ENCODE measurements at places on chromosomes 5 and 9.

DNA sequence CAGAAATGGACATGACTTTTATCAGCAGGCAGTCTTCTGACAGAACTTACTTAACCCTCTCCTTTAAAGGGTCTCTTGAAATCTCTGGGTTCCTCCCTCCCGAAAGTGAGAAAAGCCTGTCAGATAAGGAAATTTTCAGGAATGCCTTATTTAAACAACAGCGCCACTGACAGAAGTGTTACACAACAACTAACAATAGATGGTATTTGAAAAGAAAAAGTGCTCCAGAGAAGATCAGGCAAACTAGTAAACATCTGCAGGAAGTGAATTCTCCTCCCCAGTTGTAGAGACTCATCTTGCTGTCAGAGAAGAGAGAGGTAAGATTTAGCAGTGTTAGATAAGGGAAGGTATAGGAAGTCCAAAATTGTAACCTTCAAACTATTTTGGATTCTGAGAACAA lies 107.2 kb upstream of the NFIL3 start:
- DNase-seq = no peak

GRCh38 chr5:124043456-124043855 lies 531.5 kb downstream of the CSNK1G3 start:
- DNase-seq = no peak

DNA sequence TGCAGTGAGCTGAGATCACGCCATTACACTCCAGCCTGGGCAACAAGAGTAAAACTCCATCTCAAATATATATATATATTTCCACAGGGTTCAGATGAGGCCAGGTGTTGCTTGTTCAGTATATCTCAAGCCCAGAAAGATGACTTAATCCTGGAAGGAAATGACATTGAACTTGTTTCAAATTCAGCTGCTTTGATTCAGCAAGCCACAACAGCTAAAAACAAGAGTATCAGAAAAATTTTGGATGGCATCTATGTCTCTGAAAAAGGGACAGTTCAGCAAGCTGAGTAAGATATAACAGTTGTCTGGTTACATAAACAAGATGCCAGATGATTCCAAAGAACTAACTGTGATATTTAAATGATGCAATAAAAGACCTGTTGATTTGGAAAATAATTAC lies 352.0 kb downstream of the KCTD16 start:
- no peak for DNase-seq

DNA sequence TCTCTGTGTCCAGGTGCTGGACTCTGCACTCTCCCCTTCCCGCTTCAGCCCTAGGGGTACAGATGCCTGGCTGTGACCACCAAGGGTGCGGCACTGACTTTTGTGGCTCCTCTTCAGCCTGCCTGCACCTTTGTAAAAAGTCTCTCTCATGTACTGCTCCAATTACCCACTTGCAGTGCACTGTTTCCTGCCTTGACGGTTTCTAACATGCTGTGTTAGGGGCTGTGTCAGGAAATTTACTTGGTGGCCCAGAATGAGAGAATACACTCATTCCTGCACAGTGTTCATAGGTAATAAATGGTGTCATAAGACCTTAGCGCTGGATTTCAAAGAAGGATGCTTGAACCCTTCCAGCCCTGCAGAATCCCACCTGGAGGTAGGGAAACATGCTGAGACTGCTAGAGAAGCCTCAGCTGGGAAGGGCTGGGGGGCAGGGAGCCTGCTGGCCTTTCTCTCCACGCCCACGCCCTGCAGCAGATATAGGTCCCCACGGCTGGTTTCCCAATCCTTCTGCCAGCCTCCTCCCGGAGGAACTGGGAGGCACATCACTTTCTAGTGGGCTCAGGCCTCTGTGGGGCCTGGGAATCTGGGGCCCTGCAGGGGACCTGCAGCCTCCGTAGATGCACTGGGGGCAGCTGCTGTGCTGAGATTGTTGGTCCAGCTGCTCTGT lies 17.6 kb upstream of the HRH2 start:
- no peak for DNase-seq

- no peak for DNase-seq
Observed at GRCh38 chr9:13063880-13064459, 215.5 kb downstream of the MPDZ start.

GRCh38 chr9:125551781-125552180 lies 155.2 kb downstream of the MAPKAP1 start:
- DNase-seq = no peak
